ENCODE measurements at places on chromosomes 1 and 21. TPM values are rescaled to one million over a fixed set of nuclear protein-coding genes. Genes with fewer than 3 reads are reported as not detected.

- peaks cover 23% of the 10 kb centered on the region for H3K36me3 ChIP-seq
- peaks cover 5% of the 10 kb centered on the region for H3K4me1 ChIP-seq
- no peak overlapping the region for H3K4me3 ChIP-seq
- no peak overlapping the region for H3K27ac ChIP-seq
- no peaks in the 10 kb centered on the region for H3K27me3 ChIP-seq
These were observed 14.9 kb downstream of the COL6A2 start for GRCh38 chr21:46112725-46113215.

DNA sequence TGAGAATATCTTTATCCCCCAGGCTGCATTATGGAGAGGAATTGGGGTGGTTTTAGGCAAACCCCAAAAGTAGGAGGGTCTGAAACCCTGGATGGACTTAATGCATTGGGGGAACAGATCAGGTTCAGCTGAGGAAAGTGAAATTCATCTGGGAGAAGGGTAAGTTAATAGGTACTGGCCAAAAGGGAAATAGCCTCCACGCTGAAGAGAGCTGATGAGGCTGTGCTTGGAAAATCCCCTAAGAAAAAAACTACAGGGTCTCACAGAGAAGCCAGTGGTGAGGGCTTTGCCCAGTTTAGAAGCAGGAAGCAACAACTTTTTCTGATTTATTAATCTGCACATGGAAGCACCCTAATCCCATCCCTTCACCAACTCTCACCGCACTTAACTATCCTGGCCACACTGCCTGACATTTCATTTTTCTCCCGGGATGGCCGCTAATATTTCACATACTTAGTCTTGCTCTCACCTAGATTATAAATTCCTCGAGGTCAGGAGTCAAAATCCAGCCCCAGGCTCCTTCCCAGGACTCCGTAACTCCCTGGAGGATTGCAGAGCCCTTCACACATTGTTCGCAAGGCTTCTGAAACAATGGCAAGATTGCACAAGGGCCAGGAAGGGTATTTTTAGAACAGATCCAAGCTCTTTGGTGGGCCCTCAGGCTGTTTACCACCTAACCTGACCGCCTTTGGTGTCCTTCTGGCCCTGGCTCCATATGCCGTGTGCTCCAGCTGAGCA is 60.9 kb upstream of the TARBP1 start:
- peaks cover 12% of the 10 kb centered on the region for H3K4me1 ChIP-seq
- H3K27me3 ChIP-seq, result no peaks in the 10 kb centered on the region
- no peaks in the 10 kb centered on the region for H3K36me3 ChIP-seq
- DNase-seq, result no peak
- no peak overlapping the region for H3K27ac ChIP-seq

DNA sequence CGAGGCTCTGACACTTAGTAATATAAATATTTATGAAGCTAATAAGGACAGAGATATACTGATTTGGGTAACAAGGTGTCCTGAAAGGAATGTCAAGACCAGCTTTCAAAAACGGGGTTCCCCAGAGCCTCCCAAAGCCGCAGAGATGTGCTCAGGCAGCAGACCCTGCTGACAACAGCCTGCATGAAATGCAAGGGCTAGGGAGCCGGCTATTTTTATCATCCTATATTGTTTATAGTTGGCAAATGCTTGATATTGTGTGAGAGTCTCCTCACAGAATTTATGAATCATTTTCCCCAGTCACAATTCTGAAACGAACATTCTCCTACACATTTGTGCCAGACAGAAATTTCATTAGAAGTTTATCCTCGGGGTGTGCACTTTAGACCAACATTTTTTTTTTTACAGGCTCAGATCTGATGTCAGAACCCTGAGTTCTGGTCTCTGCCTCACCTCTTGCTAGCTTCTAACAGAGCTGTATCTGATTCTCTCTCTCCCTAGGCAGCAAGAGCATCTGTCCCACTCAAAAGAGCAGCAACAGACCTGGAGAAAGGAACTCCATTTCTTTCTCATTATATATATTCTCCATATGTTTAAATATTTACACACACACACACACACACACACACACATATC is 302.3 kb upstream of the PLD5 start:
- H3K4me3 ChIP-seq, result no peak overlapping the region
- DNase-seq, result no peak
- no peaks in the 10 kb centered on the region for H3K4me1 ChIP-seq
- H3K27ac ChIP-seq, result no peak overlapping the region

DNA sequence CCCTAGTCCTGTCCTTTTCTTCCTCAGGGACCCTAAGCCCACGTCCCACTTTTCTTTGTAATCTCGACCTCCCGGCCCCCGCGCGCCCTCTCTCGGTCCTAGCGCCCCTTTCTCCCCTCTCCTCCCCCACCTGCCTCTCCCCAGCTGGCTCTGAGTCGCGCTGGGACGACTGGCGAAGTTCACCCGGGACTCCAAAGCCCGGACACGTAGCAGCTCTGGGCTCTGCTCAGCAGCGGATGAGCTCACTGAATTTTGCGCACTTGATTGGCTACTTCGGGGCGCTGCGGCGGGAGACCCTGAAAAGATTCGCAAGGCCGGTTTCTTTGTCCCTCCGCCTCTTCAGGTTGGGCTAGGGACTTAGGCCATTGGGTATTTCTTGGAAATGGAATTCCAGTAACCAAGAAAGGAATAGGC is 16.3 kb upstream of the ACKR1 start:
- DNase-seq, result peak; percentile 82
- H3K4me3 ChIP-seq, result no peak overlapping the region
- peaks cover 20% of the 10 kb centered on the region for H3K27me3 ChIP-seq
- H3K27ac ChIP-seq, result no peak overlapping the region

GRCh38 chr1:23422241-23422877 is 2.2 kb downstream of the TCEA3 start:
- no peaks in the 10 kb centered on the region for H3K36me3 ChIP-seq
- no peak overlapping the region for H3K4me3 ChIP-seq
- no peaks in the 10 kb centered on the region for H3K27me3 ChIP-seq
- peaks cover 13% of the 10 kb centered on the region for H3K4me1 ChIP-seq
- peak overlapping the region; percentile 76 for H3K27ac ChIP-seq

DNA sequence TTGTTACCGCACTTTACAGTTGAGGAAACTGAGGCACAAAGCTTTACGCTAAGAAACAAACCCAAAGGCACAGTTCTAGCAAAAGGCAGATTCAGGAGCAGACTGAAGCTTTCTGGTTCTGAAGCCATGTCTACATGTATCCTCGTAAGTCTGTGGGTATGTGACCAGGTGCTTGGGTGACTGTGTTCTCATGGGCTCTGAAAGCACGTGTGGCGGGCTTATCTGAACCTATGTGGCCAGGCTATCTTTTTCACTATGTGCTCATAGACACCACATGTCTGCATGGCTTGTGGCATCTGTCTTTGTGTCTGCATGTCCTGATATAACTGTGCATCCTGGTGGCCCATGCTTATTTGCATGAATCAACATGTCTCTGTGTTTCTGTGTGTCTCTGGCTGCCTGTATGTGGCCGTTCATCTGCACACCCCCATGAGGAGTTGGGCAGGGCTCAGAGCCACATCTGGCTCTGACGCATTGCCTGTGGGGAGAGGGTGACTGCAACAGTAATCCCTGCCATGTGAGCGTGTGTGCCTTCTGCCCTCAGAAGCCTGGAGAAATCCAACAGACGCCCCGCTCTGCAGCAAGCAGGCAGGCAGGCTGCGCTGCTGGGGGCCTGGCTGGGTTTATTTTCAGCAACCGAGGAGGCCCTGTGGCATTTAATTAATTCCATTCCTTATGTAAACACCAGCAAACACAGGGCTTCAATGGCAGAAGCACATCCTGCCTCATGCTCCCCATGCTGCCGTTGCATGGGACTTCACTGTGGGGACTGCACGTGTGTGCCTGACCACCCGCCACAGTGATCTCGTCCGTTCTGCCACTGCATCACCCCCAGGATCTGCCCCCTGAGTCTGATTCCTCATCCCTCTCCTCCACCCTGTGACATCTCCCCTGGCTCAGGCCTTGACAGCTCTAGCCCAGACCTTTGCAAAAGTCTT is 115.4 kb downstream of the TRABD2B start:
- no peak overlapping the region for H3K4me3 ChIP-seq
- H3K4me1 ChIP-seq, result peaks cover 14% of the 10 kb centered on the region
- no peaks in the 10 kb centered on the region for H3K36me3 ChIP-seq
- H3K27ac ChIP-seq, result no peak overlapping the region

Gene TAF1A
- 13.7 TPM for total RNA-seq

Gene KIAA1614
- total RNA-seq, result 6.4 TPM

Gene ZBTB8A
- 8.4 TPM for total RNA-seq

Measured in lung (tissue), 17 donors.